ENCODE measurements at places on chromosomes 5 and 9.

DNA sequence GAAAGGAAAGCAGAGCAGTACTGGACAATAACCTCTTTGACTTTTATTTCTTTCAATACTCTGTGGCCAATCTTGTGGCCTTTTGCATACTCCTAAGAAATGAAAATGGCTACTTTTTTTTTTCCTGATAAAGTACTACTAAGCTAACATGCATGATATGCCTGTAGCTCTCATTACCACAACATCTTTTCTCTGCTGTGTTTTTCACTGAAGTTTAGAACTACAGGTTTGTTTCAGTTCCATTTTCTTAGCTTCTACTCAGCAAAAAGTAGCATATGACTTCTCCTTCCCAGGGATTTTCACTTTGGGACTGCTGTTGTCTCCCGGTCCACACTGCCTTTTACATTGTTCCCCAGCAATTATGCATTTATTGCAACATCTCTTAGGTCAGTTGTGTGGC, 204.0 kb downstream of the KCTD16 start:
- no peak for DNase-seq

GRCh38 chr5:67591491-67591890, 394.9 kb upstream of the CD180 start:
- no peak for DNase-seq

GRCh38 chr5:133936651-133937015, 31.8 kb downstream of the C5orf15 start:
- no peak for DNase-seq

DNA sequence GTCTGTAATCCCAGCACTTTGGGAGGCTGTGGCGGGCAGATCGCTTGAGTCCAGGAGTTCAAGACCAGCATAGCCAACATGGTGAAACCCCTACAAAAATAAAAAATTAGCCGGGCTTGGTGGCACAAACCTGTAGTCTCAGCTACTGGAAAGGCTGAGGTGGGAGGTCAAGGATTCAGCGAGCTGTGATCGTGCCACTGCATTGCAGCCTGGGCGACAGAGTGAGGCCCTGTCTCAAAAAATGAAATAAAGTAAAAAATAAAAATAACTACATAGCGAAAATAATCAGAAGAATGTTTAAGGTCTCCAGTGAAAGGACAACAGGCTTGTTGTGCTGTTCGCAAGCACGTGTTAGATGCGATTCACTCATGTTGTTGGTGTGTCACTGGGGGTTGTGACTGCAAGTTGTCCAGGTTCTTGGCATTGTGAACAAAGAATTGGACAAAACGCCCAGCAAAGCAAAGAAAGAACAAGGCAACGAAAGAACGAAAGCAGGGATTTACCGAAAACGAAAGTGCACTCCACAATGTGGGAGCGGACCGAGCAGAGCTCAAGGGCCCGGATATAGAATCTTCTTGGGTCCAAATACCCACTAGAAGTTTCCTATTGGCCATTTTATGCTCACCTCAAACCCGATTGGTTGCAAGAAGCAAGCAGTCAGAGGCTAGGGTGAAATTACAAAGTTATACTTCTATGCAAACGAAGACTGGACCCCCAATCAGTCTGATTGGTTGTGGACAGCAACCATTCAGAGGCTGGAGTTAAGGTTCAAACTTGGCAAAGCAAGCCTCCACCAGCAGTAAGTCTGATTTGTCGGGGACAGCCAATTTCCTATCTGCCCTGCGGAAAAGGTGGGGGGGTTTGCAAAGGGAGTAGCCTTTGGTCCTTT, 844 bp upstream of the MCCC2 start:
- peak; percentile 88 for DNase-seq

DNA sequence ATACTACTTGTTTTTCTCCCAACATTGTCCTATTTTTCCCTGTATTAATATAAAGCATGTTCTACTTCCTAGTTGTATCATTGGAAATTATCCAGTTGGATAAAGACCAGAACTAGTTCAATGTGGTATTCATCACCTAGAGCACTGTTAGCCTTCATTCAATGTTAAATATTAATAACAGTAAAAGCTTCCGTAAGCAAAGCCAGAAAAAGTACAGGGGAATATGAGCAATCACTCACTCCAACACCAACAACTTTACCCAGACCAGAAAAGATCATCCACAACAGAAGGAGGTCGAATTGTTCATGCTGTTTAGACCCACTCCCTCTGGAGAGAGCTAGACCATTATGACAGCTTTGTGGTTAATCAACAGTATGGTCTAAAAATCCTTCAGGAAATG, 728.4 kb downstream of the MAT2B start:
- no peak for DNase-seq

DNA sequence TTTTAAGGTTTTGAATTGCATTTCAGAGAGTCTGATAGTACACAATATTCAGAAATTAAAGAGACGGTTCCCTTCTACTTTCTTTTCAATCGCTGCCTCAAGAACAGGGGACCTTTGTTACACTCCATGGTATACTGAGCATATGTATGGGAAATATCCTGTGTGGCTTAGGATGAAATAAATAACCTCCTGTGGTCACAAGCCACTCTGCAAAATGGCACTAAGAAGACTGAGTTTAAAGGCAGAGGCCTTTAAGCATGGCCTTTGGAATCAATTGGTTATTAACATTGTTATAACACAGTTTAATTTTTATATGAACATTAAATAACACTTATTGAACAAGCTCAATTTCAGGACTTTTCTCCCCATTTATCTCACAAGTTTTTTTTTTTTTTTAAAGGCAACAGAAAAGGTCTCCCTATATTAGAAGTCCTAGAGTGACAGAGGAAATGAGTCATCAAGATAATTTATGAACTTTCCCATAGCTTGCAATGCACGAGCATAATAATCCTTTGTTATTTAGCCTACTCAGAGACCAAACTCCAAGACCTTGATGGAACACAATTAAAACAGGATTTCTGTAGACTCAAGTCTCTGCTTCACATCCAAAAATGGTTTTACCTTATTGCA, 341.9 kb downstream of the TMEM167A start:
- DNase-seq = no peak

DNA sequence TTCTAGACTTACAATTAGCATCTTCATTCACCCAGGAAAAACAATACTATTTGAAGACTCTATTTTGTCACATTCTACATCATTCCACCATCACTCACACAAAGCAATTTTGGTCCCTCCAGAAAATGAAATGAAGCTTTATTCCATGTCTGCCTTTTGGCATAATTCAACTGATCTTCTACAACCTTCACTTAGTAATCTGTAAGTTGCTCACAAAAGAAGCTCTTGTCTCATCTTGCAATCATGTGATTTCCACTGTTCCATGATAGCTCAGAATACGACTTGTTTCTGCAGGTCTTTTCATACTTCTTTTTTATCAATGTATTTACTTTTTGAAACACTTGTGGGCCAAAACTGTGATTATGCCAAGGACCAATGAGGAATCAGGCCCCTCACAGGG, 261.9 kb upstream of the NR4A3 start:
- no peak for DNase-seq

- DNase-seq = no peak
Measured at GRCh38 chr9:5095795-5096194, 89.6 kb downstream of the INSL6 start.

DNA sequence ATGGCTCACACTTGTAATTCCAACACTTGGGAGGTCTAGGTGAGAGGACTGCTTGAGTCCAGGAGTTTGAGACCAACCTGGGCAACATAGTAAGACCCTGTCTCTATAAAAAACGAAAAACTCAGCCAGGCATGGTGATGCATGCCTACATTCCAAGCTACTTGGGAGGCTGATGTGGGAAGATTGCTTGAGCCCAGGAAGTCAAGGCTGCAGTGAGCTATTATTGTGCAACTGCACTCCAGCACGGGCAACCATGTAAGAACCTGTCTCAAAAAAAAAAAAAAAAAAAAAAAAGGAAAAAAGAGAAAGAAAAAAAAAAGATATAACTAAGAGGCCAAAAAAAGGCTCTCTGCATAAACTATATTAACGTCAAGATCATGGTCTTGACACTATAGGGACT, 27.3 kb downstream of the GIN1 start:
- DNase-seq = no peak

DNA sequence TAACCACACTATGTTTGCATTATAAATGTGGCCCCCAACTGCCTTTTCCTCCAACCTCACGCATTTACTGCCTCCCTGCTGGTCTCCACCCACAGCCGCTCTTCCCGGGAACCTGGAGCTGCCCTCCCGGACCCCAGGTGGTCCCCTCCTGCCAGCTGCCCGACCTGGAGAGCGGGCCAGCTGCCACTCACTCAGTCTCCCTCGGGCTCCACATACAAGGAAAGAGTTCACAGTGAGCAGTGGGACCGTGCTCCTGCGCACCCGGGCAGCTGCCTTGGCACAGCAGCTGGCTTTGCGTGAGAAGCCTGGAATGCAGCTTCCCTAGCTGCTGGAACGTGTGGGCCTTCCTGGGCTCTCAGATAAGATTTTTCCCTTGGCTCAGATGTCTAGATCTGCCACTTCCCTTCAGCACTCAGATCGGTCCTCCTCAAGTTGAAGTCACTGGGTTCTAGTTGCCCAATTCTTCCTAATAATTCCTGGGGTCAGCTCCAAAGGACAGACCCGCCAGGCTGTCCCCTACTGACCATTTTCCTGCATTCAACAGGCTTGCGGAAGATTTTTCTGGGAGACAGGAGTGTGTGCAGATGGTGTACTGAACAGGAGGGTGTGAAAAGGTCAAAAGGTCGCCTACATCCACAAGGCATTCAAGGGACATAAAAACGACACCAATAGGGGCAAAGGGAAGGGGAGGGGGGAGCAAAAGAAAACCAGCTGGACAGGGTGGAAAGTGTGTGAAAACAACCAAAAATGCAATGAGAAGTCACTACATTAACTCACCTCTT, 69.1 kb downstream of the MYO10 start:
- peak; percentile 78 for DNase-seq

DNA sequence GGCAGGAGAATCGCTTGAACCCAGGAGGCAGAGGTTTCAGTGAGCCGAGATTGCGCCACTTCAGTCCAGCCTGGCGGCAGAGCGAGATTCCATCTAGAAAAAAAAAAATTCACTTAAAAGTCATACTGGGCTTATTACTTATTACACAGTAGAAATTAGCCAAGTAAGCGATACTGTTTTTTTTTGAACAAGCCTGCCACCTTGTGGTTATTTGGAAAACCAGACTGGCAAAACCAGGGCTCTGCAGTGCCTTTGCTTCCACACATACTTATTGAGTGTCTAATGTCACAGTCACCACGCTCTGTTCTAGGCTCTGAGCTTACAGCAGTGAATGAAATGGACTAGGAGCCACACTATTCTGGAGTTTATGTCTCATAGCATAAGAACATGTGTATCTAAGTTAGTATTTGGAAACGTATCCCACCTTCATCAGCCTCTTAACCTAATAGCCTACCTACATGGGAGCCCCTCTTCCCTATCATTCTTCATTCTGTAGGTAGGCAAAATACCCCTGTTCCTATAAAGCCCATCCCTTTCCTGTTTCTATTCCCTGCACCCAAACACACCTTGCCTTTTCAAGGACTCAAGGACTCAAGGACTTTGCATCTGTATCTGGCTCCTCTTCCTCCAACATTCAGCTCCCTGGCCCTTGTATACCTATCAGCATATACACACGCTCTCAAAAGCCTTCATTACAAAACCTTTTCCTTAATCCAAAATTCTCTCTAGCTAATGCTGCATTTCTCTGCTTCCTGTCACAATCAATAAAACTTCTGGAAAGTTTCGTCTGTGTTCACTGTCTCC, 13.9 kb upstream of the BASP1 start:
- peak; percentile 72 for DNase-seq

- DNase-seq = peak; percentile 17
Measured at GRCh38 chr5:84381502-84382362, 2.9 kb downstream of the EDIL3 start.

- DNase-seq = no peak
Measured at GRCh38 chr5:134600600-134600999, 32.0 kb downstream of the SAR1B start.

DNA sequence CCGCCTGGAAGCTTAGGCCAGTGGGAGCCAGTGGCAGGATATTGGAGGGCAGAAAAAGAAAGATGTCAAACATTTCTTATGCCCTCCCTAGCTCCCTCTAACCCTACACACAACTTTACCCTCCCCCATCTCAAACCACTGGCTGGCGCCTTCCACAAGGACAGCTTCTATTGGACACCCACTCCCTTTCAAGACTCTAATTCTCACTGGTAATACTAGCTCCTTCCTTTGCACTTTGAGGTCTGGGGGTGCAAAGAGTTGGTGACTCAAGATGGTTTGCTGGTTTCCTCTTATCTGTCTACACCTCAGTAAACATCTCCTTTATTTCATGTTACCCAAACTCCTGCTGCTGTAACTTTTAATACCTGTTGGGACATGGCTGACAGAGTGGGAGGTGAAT, 11.6 kb upstream of the ITGA1 start:
- no peak for DNase-seq

- DNase-seq = no peak
Measured at GRCh38 chr5:171442287-171443042, 23.0 kb downstream of the FGF18 start.

DNA sequence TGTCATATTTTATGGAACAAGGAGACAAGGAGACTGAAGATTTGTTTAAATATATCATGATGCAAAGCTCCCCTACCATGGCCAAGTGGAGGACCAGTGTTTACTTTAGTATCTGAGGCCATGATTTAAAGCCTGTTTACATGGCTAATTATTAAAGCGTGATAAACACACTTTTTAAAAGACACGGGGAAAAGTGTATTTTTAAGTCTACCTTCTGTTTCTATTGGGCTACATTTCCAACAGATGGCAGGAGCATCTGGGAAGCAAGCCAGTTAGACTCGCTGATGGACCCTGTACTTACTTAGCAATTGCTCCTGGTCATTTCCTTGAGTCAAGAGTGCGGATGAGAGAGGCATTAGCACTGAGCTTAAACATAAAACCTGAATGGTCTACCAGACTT, 480.3 kb upstream of the SEMA6A start:
- DNase-seq = no peak

- no peak for DNase-seq
Measured at GRCh38 chr5:171537070-171537849, 117.8 kb downstream of the FGF18 start.

- DNase-seq = no peak
Measured at GRCh38 chr9:123615381-123615780, 259.4 kb downstream of the CRB2 start.
